ENCODE measurements at places on chromosomes 12 and 14.

GRCh38 chr14:75413013-75413412, 14.8 kb upstream of the JDP2 start:
- H3K27ac ChIP-seq: no peak overlapping the region
- no peaks in the 10 kb centered on the region for H3K36me3 ChIP-seq
- H3K4me3 ChIP-seq: no peak overlapping the region
- H3K4me1 ChIP-seq: no peaks in the 10 kb centered on the region
- no peak for DNase-seq
- H3K27me3 ChIP-seq: no peaks in the 10 kb centered on the region

DNA sequence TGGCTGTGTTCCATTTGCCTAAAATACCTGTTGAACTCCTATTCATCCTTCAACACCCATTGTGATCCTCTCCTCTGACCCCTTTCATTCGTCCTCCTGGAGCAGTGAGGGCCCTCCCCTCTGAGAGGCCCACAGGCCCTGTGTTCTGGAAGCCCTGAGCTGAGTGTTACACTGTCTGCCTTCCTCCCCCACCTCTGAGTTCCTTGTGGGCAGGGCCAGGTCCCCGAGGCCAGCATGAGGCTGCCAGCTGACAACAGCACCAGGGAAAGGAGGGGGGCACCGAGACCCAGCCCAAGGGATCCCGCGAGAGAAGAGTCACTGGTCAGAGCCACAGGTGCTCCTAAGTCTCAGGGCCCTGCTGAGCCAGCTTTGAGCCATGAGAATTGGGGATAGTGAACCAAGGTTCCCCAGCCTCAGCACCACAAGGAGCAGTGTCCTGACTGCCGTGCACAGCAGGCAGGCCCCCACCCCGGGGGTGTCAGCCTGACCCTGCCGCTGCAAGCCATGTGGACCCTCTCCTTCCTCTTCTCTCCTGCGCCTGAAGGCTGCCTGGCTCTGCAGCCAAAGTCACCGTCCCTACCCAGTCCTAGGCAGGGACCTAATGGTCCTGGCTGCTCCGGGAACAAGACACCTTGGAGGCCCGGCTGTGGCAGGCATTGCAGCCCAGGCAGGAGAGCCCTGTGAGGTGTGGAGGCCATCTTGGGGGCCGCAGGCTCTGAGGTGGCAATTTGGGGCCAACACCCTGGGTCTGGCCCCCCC, 52.5 kb downstream of the BEGAIN start:
- H3K36me3 ChIP-seq: peaks cover 4% of the 10 kb centered on the region
- DNase-seq: no peak
- H3K4me3 ChIP-seq: no peak overlapping the region
- no peaks in the 10 kb centered on the region for H3K4me1 ChIP-seq
- H3K27me3 ChIP-seq: no peaks in the 10 kb centered on the region

- peak overlapping the region; percentile 97 for H3K27ac ChIP-seq
- H3K36me3 ChIP-seq: peaks cover 18% of the 10 kb centered on the region
- peaks cover 44% of the 10 kb centered on the region for H3K4me1 ChIP-seq
Measured at GRCh38 chr12:122836027-122836921, 1.0 kb downstream of the HIP1R start.

GRCh38 chr14:63761351-63762117, 33.7 kb upstream of the SGPP1 start:
- no peaks in the 10 kb centered on the region for H3K36me3 ChIP-seq
- no peak for DNase-seq
- H3K4me3 ChIP-seq: no peak overlapping the region
- H3K27me3 ChIP-seq: no peaks in the 10 kb centered on the region
- H3K4me1 ChIP-seq: peaks cover 13% of the 10 kb centered on the region
- H3K27ac ChIP-seq: peak overlapping the region; percentile 25

- peaks cover 73% of the 10 kb centered on the region for H3K27me3 ChIP-seq
- H3K4me1 ChIP-seq: peaks cover 10% of the 10 kb centered on the region
- H3K4me3 ChIP-seq: no peak overlapping the region
- no peak overlapping the region for H3K27ac ChIP-seq
Measured at GRCh38 chr12:106135075-106135474, 3.7 kb downstream of the NUAK1 start.

DNA sequence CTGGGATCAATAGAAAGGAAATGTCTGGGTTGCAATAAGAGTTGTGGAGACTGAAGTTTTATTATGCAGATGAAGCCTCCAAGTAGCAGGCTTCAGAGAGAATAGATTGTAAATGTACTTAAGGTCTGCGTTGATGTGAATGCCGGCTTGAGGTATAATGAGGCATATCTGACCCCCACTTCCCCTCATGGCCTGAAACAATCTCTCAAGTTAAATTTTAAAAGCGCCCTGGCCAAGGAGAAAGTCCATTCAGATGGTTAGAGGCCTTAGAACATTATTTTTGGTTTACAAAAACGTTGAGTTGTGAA, 28.3 kb upstream of the HIGD1C start:
- H3K4me3 ChIP-seq: peak overlapping the region; percentile 85
- peaks cover 35% of the 10 kb centered on the region for H3K4me1 ChIP-seq
- DNase-seq: no peak
- H3K27me3 ChIP-seq: no peaks in the 10 kb centered on the region
- H3K27ac ChIP-seq: peak overlapping the region; percentile 94
- H3K36me3 ChIP-seq: no peaks in the 10 kb centered on the region

GRCh38 chr12:21697904-21698630, 40.4 kb upstream of the LDHB start:
- H3K36me3 ChIP-seq: no peaks in the 10 kb centered on the region
- DNase-seq: no peak
- no peak overlapping the region for H3K27ac ChIP-seq
- H3K4me3 ChIP-seq: no peak overlapping the region

- H3K36me3 ChIP-seq: no peaks in the 10 kb centered on the region
- peaks cover 31% of the 10 kb centered on the region for H3K4me1 ChIP-seq
- peak overlapping the region; percentile 89 for H3K4me3 ChIP-seq
- no peak overlapping the region for H3K27ac ChIP-seq
- H3K27me3 ChIP-seq: peaks cover 20% of the 10 kb centered on the region
Measured at GRCh38 chr12:29149691-29150281, 708 bp downstream of the FAR2 start.

DNA sequence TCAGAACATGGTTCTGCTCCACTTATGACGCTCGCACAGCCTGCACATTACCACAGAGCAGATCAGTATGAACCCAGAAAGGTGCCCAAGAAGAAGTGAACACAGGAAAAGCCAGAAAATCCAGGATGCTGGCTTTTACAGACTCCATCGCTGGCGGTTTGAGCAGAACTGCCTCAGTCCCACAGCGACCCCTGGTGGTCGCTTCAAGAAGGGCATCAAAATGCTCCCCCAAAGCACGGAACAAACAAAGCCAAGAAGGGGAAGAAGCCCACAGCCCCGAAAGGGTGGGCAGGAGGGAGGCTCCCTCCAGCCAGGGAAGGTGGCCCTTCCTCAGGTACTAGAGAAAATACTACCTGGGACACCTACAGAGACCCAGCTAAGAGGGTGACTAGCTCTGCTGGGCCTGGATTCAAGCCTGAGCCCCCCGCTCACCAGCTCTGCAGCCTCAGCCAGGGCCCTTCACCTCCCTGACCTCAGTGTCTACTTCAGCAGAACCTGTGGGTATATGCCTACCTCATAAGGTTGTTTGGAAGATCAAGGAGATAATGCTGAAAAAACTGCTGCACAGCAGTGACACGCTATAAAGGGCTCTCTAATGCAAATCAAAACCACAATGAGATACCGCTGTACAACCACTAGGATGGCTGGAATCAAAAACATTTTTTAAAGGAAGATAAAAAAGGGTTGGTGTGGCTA, 98.1 kb downstream of the NCOR2 start:
- H3K4me3 ChIP-seq: no peak overlapping the region
- peaks cover 52% of the 10 kb centered on the region for H3K4me1 ChIP-seq
- H3K27me3 ChIP-seq: no peaks in the 10 kb centered on the region
- no peak for DNase-seq

Measured in stimulated activated naive B cell treated with anti-CD40 and anti-IgM and Interleukin-4, amounts not matched to agents 10 μg/mL and 1 μg/mL and 100 μg/mL, for 72 hours (primary cell).